Stimulated activated CD8-positive, alpha-beta memory T cell treated with anti-CD3 and anti-CD28 coated beads, Interleukin-4, amount 100 ng/mL, for 4 hours (primary cell): ENCODE measurements at places on chromosomes 6 and 20.
A peak's percentile ranks its signal among the peaks of the same experiment; 100 is the strongest.

- no peak for DNase-seq
Observed at GRCh38 chr6:89842228-89842627, 12.5 kb downstream of the CASP8AP2 start.

GRCh38 chr6:15355683-15356099 is 109.8 kb downstream of the JARID2 start:
- DNase-seq: no peak

GRCh38 chr6:53023323-53023722 is 28.2 kb upstream of the GSTA4 start:
- DNase-seq: no peak

GRCh38 chr6:52503851-52504781 is 72.7 kb downstream of the TRAM2 start:
- no peak for DNase-seq

- no peak for DNase-seq
Observed at GRCh38 chr6:137361701-137362100, 132.5 kb downstream of the OLIG3 start.

DNA sequence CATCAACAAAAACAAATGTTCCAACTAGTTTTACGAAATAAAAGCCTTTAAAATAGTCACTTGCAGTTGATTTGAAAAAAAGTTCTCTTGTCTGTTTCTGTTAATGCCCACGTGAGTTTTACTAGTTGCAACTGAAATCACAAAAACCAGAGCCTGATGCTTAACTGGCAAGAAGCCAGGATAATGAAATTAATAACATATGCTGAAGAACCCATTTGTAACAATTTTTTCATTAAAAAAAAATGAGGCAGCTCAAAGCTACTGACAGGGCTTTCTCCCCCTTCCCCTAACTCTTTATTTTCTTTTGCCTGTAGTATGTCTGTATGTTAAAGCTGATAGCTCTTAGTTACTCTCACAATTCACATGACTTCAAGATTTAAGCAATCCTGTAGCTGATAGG is 132.7 kb upstream of the EYA4 start:
- no peak for DNase-seq

GRCh38 chr6:28269492-28269891 is 2.5 kb downstream of the ZSCAN26 start:
- DNase-seq: no peak

DNA sequence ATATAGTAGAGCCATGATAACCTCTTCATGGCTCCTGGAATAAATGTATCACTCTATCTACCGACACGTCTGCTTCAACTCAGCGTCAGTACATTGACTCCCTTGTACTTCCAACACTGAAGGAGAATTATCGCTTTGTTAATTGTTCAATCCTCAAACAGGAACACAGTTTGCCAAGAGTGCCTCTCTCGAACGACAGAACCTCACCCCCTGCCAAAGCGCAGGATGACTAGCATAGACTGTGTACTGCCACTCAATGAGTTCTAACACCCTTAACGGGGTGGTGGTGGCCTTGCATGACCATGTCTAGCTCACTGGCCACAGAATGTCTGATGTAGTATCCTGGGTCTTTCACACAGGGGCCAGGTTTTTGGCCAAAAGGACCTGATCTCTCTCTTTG is 81.4 kb upstream of the HEY2 start:
- DNase-seq: no peak

- no peak for DNase-seq
Observed at GRCh38 chr6:80214436-80215022, 108.1 kb downstream of the BCKDHB start.

GRCh38 chr20:4243071-4243470 is 227.7 kb upstream of the RNF24 start:
- no peak for DNase-seq

DNA sequence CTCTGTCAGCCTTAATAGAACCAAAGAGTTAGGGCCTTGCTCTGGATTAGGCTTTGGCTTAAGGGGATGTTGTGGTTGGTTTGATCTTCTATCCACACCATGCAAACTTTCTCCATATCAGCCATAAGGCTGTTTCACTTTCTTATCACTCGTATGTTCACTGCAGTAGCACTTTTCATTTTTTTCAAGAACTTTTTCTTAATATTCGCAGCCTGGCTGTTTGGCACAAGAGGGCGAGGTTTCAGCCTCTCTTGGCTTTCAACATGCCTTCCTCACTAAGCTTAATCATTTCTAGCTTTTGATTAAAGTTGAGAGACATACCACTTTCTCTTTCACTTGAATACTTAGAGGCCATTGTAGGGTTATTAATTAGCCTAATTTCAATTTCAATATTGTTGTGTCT is 193.1 kb downstream of the NRN1 start:
- no peak for DNase-seq

- no peak for DNase-seq
Observed at GRCh38 chr6:158029668-158030230, 48.1 kb downstream of the SYNJ2 start.

DNA sequence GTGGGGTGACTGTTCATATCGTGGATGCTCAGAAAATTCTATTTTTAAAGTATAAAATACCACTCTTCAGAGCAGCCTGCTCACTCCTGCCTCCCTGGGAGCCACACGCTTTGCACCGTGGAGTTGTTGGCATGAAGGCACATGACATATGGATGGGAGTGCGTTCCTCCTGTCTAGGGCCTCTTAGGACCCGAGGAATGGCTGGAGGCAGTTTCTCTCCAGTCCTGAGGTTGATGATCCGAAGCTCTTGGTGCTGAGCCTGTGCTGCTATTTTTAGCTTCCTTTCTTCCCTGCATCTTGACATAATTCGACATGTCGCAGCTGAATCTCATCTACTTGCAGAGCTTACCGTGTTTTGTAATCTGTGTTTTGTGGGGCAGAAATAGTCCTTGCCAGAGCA is 73.9 kb downstream of the PHACTR3 start:
- no peak for DNase-seq

DNA sequence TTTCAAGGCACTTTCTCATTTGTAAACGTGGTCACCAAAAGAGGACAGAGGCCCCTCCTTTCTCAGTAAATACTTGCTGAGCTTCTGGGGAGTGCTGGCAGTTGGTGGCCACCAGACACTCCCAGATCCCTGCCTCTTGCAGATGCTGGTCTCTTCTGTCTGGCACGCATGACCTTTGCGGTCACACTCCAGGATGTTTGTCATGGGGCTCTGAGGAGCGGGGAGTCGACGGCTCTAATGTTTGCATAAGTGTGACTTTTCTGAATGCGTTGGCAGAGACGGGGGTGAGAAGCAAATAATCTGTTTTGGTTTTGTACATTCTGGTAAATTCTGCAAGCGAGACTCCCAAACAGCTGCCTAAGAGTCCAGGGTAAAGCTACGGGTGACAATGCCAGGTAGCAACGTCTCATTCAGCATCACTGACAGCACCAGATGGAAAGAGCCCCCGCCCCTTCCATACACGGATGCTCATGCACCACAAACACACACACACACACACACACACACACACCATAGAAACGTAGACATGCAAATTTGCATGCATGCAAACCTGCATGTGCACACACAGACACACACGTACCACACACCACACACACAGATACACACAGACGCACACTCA is 101.1 kb downstream of the YTHDF1 start:
- no peak for DNase-seq

GRCh38 chr20:13342469-13343242 is 121.6 kb downstream of the ISM1 start:
- DNase-seq: no peak

DNA sequence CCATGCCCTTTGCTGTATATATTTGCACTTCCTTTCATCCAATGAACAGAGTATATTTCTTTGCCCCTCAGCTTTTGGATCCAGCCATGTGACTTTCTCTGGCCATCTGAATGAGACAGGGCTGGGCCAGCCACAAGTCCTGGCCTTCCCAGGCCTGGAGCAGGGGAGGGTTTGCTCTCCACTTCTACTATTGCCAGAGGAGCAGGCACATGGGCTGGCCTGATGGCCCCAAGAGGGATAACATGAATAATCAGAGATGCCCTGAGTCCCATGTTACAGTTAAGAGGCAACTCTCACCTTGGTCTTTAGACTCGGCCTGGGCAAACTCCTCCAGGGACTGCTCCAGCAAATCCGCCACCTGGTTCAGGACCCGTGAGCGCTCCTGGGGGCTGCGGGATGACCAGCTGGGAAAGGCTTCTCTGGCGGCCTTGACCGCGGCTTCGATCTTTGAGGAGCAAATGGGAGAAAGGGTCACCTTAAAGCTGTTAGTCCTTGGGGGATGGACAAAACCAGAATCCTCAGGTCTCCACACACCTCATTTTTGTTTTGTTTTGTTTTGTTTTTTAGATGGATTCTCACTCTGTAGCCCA is 6.3 kb downstream of the ALDH8A1 start:
- no peak for DNase-seq

- DNase-seq: no peak
Observed at GRCh38 chr20:49247792-49248191, 28.6 kb downstream of the DDX27 start.

GRCh38 chr6:32973144-32974015 is 5.0 kb downstream of the BRD2 start:
- DNase-seq: peak; percentile 36

GRCh38 chr6:8014947-8015346 is 49.2 kb downstream of the BLOC1S5 start:
- no peak for DNase-seq

DNA sequence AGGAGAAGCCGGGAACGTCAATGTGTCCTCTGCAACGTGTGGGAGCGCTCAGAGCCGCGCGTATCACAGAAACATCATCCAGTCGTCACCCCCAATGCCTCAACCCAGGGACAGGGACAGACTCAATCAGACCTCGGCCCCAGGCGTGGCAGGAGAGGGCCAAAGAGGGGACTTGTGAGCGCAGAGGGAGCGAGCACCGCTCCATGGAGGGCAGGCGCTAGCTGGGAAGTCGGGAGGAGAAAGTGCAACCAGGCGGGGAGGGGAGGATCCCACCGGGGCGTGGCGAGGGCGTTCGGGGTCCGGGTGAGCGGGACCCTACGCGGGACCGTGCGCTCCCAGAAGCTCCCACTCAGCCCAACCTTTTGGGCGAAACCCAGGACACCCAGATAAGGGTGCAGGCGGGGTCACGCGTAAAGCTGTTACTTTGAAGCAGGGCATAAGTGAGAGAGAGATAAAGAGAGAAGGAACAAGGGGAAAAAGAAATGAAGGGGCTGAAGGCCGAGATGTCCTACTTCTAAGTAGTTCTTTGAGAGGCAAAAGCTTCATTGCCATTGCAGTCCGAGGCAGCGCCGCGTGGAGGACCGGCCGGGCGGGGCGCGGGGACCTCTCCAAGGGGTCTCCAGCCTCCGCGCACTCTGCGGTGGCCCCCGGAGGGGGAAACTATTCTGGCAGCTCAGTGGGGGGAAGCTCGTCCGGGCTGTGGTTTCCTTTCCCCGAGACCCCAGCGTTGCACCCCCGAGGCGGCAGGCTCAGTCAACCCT is 862 bp upstream of the SOBP start:
- no peak for DNase-seq

GRCh38 chr20:5393218-5393870 is 76.6 kb upstream of the PROKR2 start:
- DNase-seq: no peak

- DNase-seq: no peak
Observed at GRCh38 chr6:56513631-56514030, 129.1 kb downstream of the DST start.

DNA sequence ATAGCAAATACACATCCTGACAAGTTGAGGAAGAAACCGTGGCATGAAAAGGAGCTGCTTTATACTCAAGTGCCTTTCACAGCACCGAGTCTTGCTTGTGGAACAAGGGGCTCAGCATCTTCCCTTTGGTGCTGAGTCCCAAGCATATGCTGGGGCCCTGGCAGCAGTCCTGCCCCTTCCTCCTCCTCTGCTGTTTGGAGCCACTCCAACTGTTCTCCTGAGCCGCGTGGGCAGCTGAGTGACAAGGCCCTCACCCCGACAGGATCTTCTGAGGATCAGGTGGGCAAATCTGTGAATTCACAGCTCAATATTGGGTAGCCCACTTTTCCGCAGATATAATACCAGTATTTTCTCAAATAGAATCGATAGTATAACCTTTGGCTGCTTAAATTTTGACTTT is 24.7 kb downstream of the DACT2 start:
- DNase-seq: no peak

DNA sequence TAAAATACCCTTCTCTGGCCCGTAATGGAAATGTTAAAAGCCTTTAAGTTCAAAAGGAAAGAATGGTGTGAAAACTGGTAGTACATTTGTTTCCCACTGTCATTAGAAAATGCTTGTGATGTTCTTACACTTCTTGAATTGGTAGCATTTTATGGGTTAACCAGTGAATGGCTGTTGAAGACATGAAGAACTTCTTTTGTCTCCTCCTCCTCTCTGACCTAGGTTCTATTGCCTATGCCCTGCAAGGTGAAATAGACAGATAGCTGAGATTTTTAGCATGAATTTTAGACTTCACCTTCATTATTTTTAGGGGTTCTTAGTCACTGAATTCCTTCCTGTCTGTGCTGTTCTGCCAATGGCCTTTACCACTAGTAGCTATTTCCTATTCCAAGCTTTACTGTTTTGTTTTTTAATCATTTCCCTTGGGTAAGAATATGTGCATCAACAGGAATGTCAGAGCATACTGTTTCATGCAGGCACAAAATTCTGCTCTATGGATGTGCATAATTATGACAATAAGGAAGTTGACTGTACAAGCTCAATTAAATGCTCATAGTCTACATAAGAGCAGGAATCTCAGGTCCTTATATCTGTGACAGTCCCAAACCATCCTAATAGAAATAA is 4.9 kb downstream of the TNFAIP3 start:
- no peak for DNase-seq

DNA sequence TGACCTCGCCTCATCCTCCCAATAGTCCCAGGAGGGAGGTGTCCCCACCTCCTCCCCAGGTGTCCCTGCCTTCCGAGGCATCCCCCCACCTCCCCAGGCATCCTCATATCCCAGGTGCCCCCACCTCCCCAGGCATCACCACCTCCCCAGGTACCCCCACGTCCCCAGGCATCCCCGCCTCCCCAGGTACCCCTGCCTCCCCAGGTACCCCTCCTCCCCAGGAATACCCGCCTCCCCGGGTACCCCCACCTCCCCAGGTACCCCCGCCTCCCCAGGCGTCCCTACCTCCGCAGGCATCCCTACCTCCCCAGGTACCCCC is 198.9 kb downstream of the SYNDIG1 start:
- DNase-seq: no peak

GRCh38 chr6:221531-222349 is 70.5 kb upstream of the DUSP22 start:
- DNase-seq: no peak

DNA sequence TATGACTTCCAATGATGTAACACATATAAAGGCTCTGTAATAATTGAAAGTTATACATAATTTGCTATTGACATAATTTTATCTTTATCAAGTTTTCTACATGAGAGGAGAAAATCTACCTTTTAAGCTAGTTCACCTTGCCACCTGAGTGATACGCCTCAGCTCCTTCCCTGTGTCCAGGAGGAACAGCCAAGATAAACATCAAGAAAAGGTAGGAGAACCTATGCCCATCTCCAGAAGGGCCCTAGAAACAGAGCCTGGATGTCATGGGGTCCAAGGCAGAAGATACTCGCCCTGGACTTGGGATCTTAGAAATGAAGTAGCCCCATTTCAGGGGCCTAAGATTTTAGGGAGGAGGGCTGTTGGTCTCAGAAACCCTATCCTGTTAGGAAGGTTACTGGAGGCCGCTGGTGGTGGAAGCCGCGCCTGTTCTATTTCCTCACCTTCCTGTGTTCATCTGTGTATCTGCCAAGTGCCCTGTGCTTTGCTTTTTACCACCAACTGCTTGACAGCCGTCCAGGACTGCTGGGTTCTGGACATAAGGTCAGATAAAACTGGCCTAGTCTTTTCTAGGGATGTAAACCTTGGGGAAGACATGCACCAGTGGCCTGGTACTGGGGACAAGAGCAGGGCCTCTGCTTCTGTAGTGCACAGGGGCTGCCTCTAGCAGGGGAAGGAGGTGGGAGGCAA is 178.5 kb downstream of the ARID1B start:
- no peak for DNase-seq

GRCh38 chr20:20894280-20894679 is 181.8 kb upstream of the RALGAPA2 start:
- no peak for DNase-seq
